ENCODE measurements at places on chromosomes 13 and 19.

DNA sequence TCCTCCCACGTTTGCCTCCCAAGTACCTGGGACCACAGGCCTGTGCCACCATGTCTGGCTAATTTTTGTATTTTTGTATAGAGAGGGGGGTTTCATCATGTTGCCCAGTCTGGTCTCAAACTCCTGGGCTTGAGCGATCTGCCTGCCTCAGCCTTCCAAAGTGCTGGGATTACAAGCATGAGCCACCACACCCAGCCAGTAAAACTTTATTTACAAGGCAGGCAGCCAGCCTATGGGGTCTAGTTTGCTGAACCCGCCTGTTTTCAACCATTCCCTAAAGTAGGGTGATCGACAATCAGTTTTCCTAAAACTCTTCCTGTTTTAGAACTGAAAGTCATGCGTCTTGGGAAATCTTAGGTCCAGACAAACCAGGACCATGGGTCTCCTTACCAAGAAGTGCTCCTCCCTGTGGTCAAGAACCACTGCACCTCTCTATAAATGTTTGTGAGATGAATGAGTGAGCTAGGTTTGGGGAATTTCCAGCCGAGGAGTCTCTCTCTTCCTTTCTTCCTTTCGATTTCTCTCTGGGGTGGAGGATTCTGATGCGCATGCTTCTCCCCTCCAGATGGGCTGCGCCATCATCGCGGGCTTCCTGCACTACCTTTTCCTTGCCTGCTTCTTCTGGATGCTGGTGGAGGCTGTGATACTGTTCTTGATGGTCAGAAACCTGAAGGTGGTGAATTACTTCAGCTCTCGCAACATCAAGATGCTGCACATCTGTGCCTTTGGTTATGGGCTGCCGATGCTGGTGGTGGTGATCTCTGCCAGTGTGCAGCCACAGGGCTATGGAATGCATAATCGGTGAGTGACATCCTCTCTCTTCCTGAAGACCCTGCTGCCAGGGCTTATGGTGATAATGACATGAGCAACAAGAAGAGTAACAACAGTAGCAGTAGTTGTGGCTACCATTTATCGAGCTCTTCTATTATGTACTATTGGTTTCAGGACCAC lies 38.7 kb downstream of the ADGRE1 start:
- no peak for DNase-seq

GRCh38 chr13:71785361-71785760 lies 81.6 kb downstream of the DACH1 start:
- no peak for DNase-seq

GRCh38 chr19:15187026-15188007 lies 13.5 kb downstream of the NOTCH3 start:
- no peak for DNase-seq

DNA sequence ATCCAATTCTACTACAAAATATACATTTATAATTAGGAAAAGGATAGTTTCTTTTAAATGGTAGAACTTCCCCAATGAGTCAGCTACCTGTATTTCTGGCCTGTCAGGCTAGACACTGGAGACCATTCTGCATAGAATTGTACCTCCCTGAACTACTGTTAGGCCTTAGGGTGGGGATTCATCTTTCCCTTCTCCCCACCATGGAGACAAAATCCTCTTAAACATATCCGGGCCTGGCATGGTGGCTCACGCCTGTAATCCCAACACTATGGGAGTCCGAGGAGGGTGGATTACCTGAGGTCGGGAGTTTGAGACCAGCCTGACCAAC lies 24.5 kb upstream of the TPT1 start:
- no peak for DNase-seq

DNA sequence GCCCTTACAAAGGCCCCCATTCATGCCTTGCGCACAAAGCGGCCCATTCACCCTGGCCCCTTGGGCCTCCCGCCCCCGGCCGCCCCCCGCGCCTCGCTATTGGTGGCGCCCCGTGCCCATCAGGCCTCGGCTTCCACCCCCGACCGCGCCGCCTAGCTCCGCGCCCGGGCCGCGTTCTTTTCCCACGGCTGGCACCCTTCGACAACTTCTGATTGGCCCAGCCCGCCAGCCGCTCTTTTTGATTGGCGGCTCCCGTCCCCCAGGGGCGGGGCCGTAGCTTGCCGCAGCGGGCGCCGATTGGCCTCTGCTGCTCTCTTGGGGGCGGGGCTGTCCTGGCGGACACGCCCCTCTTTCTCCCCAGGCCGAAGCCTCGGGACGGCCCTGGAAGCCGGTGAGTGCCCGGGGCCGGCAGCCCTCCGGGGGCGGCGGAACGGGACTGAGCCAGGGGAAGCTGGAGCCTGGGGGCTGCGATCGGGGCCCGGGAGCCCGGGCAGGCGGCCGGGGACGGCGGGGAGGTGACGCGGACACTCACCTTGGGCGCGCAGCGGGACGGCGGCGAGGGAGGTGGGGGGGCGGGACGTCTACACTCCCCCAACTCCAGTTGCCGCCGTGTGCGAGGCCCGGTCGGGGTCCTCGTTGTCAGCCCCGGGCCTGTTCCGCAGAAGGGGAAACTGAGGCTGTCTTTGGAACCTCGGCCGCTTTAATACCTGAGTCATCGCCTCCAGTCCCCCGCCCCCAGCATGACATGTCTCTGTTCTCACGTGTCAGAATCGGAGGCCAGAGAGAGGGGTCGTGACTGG lies at the start of gene MYH14:
Gene MYH14 (plus strand): TSS at position 342 of the 800 bp plus-strand sequence. CDS start 6,744 bp downstream, outside the sequence.
- no peak for DNase-seq

DNA sequence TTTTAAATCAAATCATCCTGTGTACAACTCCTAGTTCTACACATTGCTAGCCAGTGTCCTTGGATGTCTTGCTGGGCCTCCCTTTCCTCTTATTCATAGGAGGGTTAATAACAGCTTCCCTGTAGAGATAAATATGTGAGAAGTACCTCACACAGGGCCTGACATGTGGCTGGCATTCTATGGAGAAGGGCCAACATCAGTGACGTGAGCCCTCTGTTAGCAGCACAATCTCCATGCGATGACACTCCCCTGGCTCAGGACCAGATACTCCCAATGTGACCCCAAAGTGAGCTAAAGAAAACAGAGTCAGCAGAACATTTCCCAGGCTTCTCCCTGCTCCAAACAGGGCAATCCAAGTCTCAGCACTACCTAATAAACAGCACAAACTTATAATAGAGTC lies 818.4 kb downstream of the DIAPH3 start:
- no peak for DNase-seq

DNA sequence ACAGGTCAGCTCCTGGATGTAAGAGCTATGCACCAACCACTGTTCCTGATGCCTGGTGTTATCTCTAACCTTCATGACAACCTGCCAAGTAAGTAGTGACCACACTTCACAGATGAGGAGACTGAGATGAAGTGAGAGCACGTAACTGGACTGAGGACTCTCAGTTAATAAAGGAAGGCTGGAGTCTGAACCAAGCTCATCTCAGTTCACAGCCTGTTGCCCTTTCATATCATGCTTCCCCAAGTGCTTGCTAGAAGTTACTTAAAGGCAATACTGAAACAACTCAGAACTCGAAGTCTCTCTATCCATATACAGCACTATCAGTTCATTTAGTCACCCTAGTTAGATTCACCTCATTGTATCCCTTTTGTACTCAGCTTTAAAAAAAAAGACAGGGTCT lies 119.7 kb downstream of the ABCC4 start:
- DNase-seq = no peak

DNA sequence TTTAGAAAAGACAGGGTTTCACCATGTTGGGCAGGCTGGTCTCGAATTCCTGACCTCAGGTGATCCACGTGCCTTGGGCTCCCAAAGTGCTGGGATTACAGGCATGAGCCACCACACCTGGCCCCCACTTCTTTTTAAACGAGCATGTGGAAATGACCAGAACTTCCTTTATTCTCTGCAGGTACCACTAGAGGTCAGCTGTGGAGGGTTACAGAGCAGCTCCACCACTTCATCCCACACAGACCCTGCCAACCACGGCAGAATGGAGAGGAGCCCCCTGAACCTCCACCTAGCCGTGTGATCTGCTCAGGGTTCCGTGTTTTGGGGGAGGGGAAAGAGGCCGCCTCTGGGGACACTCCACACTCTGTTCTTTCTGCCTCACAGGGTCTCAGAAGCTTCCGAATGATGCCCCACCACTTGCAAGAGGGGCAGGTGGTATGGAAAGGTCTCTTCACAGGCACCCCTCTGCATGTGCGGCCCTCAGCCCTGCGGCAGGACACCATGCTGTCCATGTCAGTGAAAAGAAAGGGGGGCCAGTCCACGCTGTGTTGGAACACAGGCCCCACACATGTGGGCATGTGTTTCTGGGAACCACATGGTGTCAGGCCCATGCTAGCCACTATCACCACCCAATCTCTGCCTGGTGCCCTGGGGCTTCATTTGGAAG lies 465.0 kb downstream of the TSHZ3 start:
- DNase-seq = no peak

- DNase-seq = peak; percentile 72
These were observed at the start of gene ZNF578 for GRCh38 chr19:52453324-52454094. Gene ZNF578, plus strand, starts transcription at chr19:52453553. Its CDS starts 48,293 bp downstream, at chr19:52501846.

GRCh38 chr13:31431722-31432137 lies 232.0 kb downstream of the B3GLCT start:
- peak; percentile 20 for DNase-seq

DNA sequence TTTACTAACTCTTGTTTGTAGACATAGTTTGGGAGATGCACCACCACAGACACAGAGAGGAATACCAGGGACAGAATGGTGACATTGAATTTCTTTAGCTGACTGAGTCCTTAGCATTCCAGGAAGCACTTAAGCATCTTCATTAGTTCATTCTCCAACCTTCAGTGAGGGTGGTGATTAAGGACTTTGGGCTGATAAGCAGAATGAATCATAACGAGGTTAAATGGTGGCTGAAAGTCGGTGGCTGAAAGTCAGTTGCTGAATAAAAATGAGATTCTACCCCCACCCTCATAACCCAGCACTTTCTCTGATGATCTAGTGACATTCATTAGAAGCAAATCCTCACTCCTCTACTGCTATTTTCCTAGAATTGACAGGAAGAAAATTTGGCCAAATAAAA lies 10.6 kb downstream of the PCDH8 start:
- DNase-seq = no peak

DNA sequence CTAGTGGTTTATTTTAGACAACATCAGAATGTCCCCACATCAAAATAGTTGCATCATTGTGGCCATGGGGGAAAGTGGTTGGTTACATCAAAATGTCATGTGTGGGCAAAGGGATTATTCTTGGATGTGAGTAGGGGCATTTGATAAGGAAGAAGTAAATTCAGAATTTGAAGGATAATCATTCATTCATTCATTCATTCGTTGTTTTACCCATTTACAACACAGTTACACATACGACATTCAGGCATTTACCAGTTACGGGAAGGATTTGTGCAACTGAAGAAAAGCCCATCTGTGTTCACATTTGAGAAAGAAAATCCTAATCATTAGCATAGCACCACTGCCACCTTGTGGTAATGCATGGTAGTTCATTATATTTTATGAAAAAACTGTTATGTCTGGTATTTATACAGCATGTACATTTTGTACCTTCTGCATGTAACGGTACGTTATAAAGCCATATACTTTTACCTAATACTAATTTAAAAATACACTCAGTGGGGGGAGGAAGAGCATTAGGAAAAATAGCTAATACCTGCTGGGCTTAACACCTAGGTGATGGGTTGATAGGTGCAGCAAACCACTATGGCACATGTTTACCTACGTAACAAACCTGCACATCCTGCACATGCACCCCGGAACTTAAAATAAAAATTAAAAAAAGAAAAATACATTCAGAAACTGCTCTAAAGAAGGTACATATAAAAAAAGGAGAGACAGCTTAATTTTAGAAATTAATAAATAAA lies 62.1 kb downstream of the DGKH start:
- DNase-seq = peak; percentile 70

DNA sequence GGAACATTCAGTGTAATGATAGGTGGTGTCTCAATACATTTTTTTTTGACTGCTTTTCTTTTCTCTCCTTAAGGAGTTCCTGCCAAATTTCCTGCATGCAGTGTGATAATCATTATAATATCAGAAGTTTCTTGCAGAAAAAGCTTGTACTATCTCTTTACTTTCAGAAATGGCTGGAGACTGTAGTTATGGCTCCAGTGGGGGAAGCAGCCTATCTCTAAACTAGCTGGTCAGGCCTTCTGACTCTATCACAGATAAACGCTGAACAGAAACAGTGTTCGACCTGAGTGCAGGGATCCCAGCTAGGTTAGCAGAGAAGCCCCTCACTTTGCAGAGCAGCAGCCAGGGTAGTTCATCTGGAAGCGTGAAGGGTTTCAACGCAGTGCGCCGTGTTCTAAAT lies 1.9 kb downstream of the CCNE1 start:
- no peak for DNase-seq

DNA sequence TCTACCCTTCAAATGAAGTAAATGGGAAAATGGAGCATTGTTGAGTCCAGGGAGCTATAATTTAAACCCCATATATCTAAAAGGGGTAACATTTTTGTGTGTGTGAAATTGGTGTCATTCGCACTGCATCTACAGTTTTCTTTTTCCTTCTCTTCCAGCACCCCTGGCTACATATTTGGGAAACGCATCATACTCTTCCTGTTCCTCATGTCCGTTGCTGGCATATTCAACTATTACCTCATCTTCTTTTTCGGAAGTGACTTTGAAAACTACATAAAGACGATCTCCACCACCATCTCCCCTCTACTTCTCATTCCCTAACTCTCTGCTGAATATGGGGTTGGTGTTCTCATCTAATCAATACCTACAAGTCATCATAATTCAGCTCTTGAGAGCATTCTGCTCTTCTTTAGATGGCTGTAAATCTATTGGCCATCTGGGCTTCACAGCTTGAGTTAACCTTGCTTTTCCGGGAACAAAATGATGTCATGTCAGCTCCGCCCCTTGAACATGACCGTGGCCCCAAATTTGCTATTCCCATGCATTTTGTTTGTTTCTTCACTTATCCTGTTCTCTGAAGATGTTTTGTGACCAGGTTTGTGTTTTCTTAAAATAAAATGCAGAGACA lies 28.6 kb downstream of the ALOX5AP start:
- DNase-seq = no peak

GRCh38 chr19:30403203-30403985 lies 31.2 kb downstream of the ZNF536 start:
- DNase-seq = no peak

- peak; percentile 39 for DNase-seq
These were observed 9.7 kb upstream of the ARHGAP45 start for GRCh38 chr19:1057176-1057855.

DNA sequence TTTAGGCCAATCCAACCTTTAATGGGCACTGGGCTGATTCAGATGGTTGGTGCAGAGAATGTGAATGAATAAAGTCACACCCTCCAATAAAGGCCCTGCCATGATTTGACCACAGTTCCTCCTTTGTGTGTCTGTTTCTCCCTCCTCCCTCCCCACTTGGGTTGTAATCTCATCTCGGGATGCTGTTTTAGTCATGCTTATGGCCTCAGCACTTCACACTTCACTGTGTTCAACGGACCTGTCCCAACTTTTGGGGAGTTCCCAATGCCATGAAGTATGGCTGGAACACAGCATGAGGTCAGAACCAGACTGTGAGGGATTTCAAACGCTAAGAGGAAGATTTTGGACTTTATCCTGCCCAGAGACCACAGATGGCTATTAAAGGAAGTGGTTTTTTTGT lies 5.6 kb upstream of the RAB8A start:
- no peak for DNase-seq

- DNase-seq = peak; percentile 81
These were observed 1.5 kb downstream of the GPC6 start for GRCh38 chr13:93227878-93228642.

Data from fibroblast of skin of left quadriceps (primary cell).